ENCODE measurements at places on chromosomes 7 and 10.

DNA sequence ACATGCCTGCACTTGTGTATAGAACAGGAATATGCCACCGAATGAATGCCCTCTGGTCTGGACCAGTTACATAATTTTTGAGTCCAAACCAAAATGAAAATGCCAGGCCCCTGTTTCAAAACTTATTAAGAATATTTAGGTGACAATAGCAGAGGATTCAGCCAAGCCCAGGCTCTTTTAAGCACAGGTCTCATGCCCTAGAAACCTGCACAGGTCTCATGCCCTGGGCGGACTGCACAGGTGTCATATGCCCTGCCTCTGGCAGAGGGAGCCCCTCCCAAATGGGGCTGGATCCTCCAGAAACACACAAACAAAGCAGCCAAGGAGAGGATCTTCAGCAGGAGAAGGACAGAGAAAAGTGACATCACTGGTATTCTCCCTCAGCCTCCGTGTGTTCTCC is 605.4 kb upstream of the NRP1 start:
- DNase-seq, result no peak

GRCh38 chr10:121928528-121928884 is 675 bp upstream of the ATE1 start:
- DNase-seq, result no peak

DNA sequence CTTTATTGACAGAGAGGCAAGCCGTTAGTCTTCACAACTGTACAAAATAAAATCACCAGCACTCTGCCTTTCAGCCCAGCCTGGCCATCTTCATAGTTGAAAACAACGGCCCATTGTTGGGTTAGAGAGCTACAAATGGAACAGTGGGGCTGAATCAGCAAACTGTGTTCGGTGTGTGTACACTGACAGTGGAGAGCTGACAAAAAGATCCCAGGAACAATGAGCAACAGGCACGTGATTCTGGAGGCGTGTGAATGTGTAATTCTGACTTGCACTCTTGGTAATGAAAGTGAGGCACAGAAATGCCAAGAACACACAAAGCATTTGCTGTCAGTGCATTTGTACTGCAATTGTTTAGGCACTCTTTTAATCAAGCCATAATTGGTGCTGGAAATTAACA is 303.7 kb downstream of the WDR11 start:
- DNase-seq, result peak; percentile 44

GRCh38 chr7:150322114-150322832 is 882 bp upstream of the LRRC61 start:
- DNase-seq, result no peak

DNA sequence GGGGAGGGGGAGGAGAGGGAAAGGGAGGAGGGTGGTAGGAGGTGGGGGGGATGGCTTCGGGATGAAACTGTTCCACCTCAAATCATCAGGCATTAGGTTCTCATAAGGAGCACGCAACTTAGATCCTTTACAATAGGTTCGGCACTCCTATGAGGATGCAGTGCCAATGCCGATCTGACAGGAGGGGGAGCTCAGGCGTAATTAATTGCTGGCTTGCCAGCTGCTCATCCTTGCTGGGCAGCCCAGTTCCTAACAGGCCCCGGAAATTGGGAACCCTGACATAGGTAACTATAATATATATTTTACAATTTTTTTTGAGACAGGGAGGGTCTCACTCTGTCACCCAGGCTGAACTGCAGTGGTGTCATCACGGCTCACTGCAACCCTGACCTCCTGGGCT is 118.8 kb upstream of the SFMBT2 start:
- no peak for DNase-seq

DNA sequence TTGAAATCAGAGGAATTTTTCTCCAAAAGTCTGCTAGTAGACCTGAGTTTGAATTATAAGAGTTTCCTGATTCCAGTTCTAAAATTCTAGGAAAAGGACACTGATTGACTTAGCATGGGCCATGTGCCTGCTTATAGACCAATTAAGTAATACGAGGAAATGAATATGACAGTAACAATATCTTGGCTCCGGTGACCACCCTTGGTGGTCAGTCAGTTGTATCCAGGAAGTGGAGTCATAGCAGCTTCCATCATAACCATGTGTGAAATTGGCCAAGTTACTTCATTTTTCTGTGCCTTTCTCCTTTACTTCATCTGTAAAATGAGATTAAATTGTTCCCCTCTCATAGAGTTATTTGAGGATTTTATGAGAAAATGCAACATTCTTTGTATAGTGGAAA is 66.9 kb downstream of the MTPAP start:
- DNase-seq, result no peak

Measured in HAP-1 (cell line).